ENCODE measurements at places on chromosomes 16 and 17.

DNA sequence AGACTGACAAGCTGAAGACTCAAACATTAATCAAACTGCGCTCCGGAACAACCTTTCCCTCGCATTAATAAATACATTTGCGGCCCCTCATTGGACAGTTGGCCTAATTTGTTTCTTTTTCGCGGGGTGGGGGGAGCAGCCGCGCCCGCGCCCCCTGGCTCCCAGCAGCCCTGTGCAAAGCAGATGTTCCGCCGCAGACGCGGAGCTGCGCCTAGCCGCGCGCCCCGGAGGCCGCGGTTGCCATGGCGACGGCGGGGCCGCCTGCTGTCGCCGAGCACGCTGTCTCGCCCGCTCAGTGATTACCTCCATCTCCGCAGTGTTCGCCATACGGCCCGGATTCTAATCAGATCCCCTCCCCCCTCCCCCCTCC lies 25.5 kb downstream of the COPZ2 start:
- no peak for DNase-seq

DNA sequence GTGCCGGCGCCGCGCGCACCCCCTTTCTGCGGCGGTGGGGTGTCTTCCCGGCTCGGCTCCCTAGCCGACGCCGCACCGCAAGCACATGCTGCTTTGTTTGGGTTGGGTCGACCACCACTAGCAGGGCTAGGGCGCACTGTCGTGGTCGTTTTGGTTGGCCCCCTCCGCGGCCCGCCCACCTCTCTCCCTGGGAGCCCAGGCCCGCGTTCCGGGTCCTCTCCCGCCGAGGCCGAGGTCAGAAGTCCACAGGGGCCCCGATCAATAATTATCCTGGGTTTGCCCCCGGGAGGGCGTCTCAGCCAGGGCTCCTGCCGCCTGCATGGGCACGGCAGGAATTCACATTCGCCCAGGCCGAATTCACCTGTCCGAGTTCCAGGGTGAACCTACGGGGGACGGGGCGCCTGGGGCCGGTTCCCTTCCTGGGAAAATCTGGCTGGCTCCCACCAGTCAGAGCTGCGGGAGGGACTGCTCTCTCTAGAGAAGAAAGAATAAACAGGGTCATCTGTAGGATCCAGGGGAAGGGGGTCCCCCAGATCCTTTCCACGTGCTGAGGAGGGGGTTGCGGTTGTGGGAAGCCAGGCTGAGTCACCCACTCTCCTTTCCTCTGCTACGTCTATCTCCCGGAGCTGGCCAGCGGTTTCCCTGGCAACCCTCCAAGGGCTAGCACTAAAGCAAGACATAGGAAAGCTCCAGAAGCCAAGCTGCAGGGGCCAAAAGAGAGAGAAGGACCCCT lies 584 bp upstream of the STAT5B start:
- DNase-seq, result no peak

GRCh38 chr16:71250461-71251235 lies 20.1 kb upstream of the HYDIN start:
- DNase-seq, result no peak

GRCh38 chr17:40103071-40103661 lies 2.8 kb upstream of the NR1D1 start:
- no peak for DNase-seq

DNA sequence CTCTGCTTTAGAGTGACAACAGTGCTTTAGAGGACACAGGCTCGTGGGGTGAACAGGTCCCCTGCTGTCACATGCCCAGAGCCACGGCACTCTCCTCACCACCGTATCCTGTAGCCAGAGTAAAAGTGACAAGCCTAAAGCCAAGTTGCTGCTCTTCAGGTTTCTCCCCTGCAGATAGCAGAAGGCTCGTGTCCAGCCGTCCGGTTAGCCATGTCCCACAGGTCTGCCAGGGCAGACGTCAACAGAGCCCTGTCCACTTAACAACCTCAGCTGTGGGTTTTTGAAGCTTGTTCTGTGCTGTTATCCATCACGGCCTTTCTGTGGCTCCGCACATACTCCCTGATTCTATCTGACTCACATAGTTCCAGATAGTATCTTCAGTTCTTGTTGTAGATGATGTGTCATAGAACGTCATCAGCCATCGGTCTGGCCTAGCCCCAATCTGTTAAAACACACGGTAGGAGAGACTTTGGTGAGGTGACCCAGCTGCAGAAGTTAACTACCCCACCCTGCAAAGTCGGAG lies 100.7 kb downstream of the SOCS1 start:
- DNase-seq, result no peak

- no peak for DNase-seq
Measured at GRCh38 chr16:80023865-80024264, 423.3 kb upstream of the MAF start.

- DNase-seq, result no peak
Measured at GRCh38 chr17:18064053-18064452, 23.7 kb upstream of the DRG2 start.

DNA sequence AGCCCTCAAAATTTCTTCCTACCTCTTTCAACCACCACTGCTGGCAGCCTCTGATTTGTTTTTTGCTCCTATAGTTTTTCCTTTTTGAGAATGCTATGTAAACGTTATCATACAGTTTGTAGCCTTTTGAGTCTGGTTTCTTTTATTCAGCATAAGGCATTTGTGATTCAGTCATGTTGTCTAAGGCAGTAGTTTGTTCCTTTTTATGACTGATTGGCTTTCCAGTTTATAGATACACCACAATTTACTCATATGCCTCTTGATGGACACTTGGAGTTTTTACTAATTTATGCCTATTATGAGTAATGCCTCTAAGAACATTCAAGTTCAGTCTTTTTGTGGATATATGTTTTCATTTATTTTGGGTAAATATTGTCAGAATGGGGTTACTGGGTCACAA lies 136.6 kb downstream of the CHD9 start:
- DNase-seq, result no peak

- no peak for DNase-seq
Measured at GRCh38 chr17:46143827-46144236, 49.4 kb downstream of the KANSL1 start.

DNA sequence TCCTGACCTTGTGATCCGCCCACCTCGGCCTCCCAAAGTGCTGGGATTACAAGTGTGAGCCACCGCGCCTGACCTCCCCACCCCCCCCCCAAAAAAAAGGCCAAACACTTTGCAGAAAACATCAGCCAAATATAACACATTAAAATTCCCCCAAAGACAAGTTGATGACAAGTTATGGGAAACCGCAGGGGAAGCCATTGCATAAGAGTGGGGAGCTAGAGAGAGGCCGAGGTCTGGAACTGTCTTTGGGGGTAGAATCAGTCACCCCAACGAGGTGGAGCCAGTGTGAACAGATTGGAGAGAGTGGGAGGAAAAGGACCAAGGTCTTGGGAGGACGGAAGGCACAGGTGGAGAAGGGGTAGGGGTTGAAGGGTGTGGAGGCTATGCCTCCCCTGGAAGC lies 2.8 kb downstream of the DRC3 start:
- DNase-seq, result no peak

- DNase-seq, result no peak
Measured at GRCh38 chr16:66152823-66153393, 213.6 kb upstream of the CDH5 start.

GRCh38 chr17:63571632-63572310 lies 21.5 kb downstream of the DCAF7 start:
- DNase-seq, result peak; percentile 35

- DNase-seq, result no peak
Measured at GRCh38 chr16:69501956-69502745, 63.6 kb upstream of the NFAT5 start.

DNA sequence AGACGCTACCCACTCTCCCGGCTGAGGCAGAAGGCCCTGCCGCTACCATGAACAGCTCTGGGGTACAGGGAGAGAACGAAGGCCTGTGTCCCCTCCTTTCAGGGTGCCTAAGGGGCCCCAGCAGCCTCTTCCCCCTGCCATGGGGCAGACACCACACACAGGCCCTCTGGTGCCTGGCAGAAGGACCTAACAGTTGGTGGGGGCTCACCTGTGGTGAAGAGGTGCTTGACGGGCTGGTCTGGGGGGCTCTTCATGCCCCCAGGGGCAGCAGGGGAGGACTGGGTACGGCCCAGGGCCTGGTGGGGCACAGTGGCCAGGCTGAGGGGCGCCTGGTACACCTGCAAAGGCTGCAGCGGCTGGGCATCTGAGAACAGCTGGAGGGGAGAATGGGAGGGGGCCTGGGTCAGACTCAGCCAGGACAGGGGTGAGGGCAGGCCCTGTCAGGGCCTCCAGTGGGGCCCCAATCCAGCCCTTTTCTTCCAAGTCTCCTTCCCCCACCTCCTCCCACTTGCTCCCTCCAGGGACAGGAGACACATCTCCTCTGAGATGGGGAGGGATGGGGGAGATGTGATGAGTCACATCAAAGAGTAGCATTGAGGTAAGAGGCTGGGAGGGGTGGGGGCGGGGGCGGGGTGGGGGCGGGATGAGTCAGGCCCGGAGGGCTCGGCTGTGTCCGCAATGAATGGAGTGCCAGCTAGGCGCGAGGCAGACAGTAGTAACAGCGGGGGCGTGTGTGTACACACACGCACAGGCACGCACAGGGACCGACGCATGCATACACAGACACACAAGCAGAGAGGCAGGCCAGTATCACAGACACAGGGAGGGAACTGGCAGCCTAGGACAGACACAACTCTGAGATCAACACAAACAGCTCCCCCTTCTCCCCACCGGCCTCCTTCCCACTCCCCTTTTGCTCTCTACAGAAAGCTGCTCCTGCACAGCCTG lies 16.1 kb downstream of the G6PC3 start:
- DNase-seq, result no peak

DNA sequence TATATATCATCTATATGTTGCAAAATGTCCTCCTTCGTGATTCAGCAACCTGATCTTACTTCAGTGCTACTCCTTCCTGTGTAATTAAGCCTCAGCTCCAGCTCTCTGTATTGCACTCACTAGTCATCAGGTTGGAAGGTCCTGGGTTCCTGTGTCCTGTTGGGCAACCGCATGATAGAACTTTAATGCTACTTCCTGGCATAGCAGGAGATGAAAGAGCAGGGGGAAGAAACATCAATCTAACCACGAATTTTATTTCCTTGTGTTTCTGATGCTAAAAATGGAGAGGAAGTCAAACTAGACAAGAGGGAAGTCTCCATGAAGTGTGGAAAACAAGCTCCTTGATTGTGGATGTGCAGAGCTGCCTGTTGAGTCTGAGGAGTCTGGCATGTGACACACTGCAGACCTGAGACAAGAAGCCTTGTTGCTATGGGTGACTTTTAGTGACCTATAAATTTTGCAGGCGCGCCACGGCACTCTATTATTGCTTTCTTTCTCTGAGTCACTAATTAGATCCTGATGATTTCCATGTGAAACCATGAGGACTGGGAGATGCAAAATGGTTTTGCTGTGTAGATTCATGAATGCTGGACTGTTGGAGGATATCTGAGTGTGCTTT lies 25.6 kb downstream of the IGSF6 start:
- peak; percentile 79 for DNase-seq
